ENCODE measurements at places on chromosomes 11 and 22.

GRCh38 chr11:26418386-26418912 lies 86.5 kb downstream of the ANO3 start:
- no peak for DNase-seq

DNA sequence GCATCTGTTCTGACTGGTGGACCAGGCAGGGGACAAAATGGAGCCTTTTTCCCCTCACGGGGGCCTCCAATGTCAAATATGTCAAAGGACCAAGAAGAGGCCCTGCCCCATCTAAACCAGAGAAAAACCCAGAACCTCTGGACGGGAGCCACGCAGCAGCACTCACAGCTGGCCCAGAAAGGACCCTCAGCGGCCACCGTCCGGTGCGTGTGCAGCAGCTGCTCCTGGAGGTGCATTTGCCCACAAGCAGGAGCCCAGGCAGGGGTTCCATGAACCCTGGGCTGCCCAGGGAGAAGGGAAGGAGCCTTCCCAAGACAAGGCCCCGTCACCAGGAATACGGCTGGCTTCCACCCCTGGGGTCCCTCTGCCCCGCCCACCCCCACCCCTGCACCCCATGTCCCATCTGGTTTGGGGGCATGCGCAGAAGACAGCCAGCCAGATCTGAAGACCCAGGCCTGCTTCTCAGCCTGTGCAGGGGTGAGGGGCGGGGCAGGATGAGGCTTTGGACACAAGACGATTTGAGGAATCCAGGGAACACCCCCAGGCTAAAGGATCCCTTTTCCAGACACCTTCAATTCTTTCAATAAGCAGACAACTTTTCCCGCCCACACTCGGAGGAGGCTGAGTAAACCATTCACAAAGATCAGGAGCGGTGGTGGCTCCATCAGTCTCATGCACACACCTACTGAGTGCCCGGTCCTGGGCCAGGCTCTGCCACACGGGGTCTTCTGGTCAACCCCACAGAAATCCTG lies 423.1 kb downstream of the SHANK2 start:
- no peak for DNase-seq

DNA sequence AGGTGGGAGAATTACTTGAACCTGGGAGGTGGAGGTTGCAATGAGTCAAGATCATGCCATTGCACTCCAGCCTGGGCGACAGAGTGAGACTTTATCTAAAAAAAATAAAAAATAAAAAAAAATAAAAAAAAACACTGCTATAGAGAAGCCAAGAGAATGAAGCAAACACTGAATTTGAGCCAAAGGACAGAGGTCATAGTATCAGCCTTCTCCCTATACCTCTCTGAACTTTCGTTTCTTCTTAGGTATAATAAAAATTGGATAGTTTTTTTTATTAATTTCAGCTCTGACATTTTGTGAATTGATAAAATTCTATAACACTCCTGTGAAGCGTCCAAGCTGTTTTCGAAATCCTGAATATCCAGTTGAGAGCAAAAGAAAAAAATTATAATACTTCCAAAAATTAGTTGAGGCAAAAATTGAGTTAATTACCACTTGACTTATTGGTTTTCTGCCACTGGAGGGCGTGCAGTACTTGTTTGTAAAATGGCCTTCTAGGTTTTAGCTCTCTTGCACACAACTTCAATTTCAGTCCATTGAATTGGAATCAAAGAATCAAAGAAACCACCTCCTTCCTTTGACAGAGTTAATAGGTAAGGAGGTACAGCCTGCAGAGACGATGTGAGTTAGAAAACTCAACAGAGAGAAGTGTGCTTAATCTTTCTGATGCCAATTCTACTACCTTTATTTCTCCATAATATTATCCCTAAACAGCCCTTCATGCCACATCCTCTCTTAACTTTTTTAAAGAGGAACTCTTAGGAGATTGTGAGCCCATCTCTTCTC lies 143.2 kb downstream of the BBOX1 start:
- peak; percentile 17 for DNase-seq

DNA sequence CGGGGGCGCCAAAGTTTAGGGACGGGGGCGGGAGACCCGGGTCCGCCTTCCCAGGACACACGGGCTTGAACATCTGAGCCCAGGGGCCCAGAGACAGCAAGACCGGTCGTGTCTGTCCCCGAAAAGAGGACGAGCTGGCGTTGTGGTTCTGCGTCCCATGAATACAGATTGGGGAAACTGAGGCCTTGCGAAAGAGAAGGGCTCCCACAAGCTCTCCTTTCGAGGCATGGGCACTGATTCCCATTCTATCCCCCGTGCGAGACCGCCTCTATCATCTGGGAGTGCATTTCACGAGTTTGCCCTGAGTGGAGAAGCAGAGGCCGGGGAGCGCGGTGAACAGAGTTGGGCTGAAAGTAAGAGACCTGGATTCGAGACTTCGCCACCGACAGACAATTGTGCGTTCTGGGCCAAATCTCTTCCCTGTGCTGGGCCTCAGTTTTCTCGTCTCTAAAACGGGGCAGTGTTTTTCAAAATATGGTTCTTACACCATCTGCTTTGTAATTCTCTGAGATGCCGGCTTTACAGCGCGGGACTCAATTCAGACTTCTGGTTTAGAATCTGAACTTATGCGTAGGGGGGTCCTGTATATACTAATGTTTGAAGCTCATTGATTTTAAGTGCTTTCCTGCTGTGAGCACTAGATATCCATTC lies 471 bp downstream of the RNF185 start:
- DNase-seq = no peak

DNA sequence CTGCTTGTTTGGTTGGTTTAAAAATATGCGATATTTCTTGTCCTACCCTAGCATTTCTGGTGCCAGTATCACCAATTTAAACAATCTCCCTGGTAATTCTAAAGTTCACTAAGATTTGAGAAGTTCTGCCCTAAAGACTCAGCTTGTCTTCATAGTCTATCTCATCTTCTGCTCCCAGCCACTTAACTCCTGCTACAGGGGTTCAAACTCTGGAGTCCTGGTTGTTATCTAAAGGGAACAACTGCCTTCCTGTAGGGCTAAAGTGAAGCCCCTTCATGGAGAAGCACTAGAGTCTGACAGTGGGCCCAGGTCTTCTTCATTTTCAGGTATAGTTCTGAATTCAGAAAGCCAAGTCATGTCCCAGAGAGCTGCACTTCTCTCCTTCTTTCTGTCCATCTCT lies 73.2 kb downstream of the CTNND1 start:
- DNase-seq = no peak

DNA sequence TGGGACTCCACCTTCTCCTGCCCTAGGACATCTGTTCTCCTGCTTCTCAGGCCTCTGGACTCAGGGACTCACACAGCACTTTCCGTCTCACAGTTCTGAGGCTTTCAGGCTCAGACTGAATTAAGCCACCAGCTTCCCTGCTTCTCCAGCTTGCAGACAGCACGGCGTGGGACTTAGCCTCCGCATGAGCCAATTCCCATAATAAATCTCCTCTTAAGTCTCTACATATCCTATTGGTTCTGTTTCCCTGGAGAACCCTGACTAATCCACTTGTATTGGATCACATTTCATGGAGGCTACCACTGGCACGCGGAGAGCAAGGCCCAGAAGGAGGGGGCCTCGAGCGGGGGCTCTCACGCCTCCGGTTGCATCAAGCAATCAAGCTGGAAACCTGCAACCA lies 1313.6 kb downstream of the TBC1D22A start:
- DNase-seq = no peak

- DNase-seq = no peak
Observed at GRCh38 chr11:122642472-122642922, 13.0 kb upstream of the UBASH3B start.

All from activated CD4-positive, alpha-beta T cell treated with anti-CD3 and anti-CD28 coated beads, Interleukin-2, amount 50 U/mL, for 24 hours (primary cell).